ENCODE measurements at places on chromosomes 5 and 9.

DNA sequence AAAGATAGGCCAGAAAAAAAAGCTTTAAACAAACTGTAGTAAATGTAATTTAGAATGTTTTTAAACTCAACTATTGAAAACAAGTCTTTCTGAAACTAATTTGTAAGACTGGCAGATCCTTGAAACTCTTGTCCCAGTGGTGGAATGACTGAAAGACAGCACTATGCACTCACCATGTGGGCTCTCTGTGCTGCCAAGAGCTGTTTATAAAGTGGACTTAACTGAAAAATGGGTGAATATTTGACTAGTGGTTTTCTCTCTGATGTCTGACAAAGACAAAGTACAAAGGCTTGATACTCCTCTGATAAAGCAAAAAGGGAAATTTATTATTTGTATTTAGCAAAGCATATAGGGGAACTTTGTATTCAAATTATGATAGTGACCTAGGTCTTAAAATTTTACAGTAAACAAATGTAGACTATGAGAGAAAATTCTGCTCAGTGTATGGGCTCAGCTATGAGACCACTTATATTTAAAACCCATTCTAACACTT lies 635.4 kb downstream of the NR2F1-AS1 start:
- DNase-seq: no peak

GRCh38 chr5:153476767-153477166 lies 13.7 kb upstream of the GRIA1 start:
- DNase-seq: peak; percentile 68

GRCh38 chr5:151480384-151481293 lies 33.2 kb downstream of the SLC36A1 start:
- no peak for DNase-seq

DNA sequence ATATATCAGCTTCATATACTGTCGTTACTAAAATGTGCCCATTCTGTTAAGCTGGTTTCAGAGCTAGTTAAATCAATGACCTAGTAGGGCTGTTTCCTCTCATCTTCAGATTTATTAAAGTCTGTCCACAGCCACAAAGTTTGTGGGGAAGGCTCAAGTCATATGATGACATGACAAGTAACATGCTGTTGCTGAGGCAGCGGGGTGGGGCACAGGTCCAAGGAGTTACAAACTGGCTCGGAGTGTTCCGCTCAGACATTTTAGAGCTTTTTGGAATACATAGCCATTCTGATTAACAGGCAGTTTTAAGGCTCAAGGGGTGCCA lies 2.7 kb upstream of the ANP32B start:
- DNase-seq: peak; percentile 13

- DNase-seq: no peak
Measured at GRCh38 chr5:161286066-161286655, 260.4 kb downstream of the GABRB2 start.

GRCh38 chr9:125529589-125530515 lies 177.2 kb downstream of the MAPKAP1 start:
- DNase-seq: no peak

DNA sequence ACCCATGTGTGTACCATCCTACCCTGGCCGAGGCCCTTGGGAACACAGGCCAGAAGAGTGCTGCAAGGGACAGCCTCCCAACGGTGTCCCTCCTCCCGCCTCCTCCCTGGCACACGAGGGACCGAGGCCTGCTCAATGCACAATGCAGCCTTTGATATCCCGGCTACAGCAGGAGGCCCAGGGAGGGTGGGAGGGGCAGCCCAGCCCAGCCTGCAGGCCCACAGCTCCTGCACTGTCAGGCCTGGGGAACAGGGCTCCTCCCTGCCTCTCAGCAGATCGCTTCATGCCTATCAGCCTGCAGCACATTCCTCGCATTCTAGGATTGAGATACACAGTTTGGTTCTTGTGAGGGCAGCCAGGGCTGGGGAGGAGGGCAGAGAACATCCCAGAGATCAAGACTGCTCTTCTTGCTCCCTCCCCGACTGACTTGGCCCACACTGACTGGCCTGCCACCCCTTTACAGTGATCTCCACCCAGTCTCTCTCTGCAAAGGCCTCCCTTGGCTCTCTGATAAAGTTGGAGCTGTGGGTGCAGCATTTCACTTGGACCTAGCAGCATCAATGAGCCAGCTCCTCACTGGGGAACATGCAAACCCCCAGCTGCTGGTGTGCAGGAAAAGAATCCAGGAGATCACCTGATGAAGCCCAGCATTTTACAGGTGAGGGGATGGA lies at the start of gene SH3TC2:
TSS of gene SH3TC2 (minus strand) at position 46 of the 671 bp plus-strand sequence. CDS start at position 6, 40 bp downstream.
- peak; percentile 29 for DNase-seq

DNA sequence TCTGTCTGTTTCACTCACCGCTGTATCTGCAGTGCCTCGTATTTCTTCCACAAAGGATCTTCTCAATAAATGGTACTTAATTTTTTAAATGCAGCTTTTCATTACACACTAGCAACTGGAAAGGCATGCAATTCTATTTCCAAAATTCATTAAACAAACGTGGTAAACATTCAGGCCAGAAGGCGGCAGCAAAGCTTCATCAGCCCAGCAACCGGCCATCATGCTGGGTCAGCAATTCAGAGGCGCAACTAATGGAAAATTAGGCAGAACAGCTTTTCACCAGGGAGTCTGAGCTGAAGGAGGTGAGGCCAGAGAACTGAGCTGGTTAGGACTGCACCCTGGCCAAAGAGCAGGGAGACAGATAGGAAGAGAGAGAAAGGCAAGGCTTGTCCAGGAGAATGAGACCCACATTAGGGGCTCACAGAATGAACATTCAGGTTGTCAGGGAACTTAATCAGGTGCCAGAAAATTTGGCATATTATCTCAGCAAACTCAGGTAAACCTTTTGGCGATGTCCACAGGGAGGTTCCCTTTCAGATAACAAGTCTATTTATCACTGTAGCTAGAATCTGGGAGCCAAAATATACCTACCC lies 17.7 kb upstream of the RNF180 start:
- DNase-seq: peak; percentile 3

- no peak for DNase-seq
Measured at GRCh38 chr9:75069171-75069570, 18.8 kb downstream of the NMRK1 start.

GRCh38 chr5:170635706-170636105 lies 131.9 kb downstream of the KCNIP1 start:
- no peak for DNase-seq

- DNase-seq: no peak
Measured at GRCh38 chr9:131708226-131709002, 31.5 kb downstream of the RAPGEF1 start.

DNA sequence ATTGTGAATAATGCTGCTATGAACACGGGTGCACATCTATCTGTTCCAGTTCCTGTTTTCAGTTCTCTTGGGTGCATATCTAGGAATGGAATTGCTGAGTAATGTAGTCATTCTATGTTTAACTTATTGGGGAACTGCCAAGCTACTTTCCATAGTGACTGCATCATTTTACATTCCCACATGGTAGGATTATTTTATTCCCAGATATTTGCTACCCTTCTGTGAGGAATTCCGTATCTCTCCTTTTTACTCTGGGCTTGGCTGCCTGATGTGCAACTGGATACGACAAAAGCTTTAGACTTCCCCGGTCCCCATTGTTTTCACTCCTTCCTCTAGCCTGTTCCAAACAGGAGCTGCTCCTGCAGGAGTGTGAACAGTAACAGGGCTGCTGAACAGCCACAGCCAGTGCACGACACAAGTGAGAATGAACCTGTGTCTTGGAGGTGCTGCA lies 7.2 kb downstream of the TAS2R1 start:
- peak; percentile 78 for DNase-seq

DNA sequence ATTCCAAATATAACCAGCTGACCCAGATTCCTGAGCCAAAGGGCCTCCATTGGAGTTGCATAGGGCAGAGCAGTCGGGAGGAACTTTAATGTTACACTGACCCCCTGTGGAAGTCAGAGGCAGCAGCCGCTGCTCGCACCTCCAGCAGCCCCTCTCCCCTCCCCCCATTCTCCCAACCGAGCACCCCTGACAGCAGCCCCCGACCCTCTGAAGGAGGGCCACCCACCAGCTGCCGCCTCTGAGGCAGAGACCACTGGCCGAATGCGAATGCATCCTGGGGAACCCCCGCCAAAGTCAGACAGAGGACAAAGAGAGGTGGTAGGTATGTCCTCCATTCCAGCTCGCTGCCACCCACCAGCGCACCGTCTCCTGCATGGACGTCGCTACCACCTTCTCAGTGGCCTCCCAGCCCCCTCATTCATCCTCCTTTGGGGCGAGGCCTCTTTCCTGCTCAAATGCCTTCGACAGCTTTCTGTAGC lies 231.0 kb downstream of the CDK5RAP2 start:
- DNase-seq: no peak

- DNase-seq: no peak
Measured at GRCh38 chr5:140054086-140054689, 11.1 kb upstream of the NRG2 start.

DNA sequence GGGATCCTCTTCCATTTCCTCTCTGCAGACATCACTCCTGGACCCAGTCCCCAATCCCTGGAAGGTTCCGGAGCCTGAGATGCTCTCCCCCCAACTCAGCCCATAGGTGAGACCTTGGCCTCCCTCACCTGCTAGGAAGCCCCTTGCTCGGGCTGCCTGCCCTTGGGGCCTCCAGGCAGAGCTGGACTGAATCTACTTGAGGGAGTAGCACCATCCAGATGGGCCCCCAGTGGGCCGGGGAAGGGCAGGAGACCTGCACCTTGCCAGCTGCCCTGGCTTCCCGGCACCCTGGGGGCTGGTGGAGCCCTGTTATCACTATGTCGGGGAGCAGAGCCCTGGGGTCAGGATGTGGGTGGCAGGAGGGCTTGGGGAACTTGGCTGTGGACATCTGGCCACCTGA lies 26.9 kb upstream of the TMEM250 start:
- no peak for DNase-seq

GRCh38 chr9:97602430-97602829 lies 30.7 kb downstream of the TSTD2 start:
- DNase-seq: no peak

- no peak for DNase-seq
Measured at GRCh38 chr9:130583271-130583670, 3.9 kb downstream of the FUBP3 start.

- no peak for DNase-seq
Measured at GRCh38 chr9:137666513-137666822, 47.7 kb downstream of the EHMT1 start.

GRCh38 chr5:135517631-135518030 lies 18.1 kb downstream of the NEUROG1 start:
- no peak for DNase-seq

DNA sequence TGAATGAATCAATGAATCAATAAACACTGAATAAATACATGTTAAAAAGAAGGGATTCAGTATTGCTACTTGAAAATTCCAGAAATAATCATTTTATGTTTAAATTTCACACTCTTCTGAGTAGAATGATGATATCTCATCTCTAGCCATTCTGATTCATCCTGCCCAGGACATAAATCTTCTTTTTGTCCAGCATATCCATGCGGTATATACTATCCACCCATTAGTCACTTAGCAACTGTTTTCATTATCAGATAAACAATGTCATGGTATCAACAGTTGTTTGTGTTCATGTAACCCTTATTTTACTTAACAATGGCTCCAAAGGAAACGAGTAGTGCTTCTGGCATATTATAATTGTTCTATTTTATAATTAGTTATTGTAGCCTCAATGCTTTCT lies 432.4 kb upstream of the SMC2 start:
- DNase-seq: no peak

DNA sequence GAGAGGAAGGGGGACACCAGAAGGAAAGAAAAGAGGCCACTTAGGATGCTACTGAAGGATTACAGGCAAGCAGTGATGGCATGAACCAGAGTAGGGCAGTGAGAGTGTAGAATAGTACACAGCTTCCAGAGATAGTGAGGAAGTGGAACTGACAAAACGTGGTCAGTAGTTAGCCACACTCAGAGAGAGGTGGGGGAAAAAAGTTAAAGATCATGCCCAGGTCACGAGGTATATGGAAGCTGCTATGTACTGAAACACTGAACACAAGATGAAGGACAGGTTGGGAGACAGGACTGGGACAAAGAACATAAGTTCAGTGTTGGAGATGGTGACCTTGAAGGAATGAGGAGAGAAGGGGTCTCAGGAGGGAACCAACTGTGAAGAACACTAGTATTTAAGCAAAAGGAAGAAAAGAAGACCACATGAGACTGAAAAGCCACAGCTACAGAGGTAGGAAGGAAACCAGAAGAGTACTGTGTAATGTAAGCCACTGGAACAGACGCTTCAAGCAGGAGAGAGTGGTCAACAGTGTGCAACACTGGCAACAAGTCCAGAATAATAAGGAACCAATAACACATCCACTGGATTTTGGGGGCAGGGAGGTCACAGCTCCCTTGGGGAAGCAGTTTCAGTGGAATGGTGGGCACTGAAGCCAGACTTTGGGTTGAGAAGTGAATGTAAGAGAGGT lies 45.5 kb downstream of the ELL2 start:
- DNase-seq: no peak

DNA sequence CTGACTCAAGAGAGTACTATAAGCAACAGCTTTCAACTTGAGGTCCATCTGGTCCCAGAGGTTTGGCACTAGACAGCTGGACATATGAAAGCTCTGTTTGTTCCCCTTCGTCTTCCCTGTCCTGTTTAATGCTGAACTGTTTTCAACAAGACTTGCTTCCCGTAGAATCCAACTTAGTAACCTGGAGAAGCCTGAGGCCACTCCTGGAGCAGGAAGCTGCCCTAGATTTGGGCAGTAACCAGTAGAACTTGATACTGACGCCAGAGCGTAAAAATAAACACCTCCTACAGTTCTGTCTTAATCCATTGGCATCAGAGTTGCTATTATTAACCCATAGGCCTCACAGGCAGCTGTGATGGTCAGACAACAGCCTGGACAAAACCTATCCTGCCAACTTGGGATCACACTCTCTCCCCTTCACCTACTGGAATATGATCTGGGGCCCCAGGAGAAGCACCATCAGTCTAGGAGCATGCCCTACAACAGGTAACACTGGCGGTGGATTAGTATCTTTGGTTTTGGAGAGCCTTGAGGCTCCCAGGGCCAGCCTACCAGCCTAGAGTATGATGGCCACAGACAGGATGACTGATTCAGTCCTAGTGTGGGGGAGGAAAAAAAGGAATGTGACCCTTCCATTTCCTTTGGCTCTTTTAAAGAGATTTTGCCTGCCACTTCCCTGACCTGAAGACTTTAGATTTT lies 29.2 kb downstream of the RUSC2 start:
- no peak for DNase-seq

GRCh38 chr9:117734523-117735314 lies 30.5 kb downstream of the TLR4 start:
- DNase-seq: no peak

GRCh38 chr5:90767710-90768109 lies 209.1 kb downstream of the ADGRV1 start:
- DNase-seq: no peak

DNA sequence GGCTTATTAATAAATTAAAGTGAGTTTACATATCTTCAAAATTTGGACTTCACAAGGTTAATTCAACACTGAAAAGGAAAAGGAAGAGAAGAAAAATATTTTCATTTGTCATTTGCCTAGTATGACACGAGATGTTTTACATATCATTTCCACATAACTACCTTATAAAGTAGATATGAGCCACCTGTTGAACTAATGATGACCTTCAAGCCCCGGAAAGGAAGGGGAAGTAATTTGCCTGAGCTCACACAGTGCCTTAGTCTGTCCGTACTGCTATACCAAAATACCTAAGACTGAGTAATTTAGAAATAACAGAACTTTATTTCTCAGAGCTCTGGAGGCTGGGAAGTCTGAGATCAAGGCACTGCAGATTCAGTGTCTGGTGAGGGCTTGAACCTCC lies 17.9 kb downstream of the CMYA5 start:
- no peak for DNase-seq
